Stimulated activated CD4-positive, alpha-beta T cell treated with anti-CD3 and anti-CD28 coated beads, Interleukin-2, amount 100 ng/mL, for 48 hours (primary cell): ENCODE measurements at places on chromosomes 3 and 15.

DNA sequence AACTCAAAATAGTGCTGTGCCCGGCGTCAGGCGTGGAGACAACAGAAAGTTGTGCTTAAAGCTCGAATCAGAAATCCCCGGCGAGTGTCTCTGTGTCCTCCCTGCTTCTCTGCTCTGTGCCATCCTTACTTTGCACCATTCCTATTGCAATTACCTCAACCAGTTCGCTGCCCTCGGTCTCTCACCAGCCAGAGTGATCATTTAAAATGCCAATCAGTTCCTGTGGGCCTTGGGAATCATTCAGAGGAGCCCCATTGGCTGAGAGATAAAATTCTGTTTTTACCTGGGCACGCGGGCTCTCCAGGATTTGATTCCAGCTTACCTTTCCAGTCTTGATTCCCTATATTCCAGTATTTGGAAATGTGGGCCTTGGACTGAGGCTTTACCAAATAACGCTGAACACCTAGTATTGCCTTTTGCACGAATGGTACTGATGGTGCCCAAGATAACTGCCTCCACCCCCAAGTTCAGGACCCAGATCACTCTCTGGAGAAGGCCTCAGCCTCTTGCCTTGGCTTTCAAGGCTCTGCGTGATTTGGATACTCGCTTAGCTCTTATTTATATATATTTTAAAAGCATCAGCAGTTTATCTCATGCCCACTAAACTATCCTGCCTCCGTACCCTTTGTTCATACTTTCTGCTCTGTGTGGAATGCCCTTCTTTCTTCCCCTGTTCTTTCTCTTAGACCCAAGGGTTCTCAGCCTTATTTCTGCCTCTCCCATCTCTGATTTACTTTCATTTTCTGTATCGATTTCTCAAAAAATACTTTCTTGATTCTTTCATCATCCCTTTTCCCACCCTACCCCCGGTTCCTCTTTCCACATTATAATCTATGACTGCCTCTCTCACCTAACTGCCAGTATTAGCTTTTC, 863 bp downstream of the PSMA4 start:
- DNase-seq = no peak

GRCh38 chr3:115681736-115682135, 58.4 kb downstream of the GAP43 start:
- DNase-seq = no peak

- DNase-seq = no peak
These were observed 12.6 kb downstream of the TIPARP start for GRCh38 chr3:156687023-156687422.

DNA sequence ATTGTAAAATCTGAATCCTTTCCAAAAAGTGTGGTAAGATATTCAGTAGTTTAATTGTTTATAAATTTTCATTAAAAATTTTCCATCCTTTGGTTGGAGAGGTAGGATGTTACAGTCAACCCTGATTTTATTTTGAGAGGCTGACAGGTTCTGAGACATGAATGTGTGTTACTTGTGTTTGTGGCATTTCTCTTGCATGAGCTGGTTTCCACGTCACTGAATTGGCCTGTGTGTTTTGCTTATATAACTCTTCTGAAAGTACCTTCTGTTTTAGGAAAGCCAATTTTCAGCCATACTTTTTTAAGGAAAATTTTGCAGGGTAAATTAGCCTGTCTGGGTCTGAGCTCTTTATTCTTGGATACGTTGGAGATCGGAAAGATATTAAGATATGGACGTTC, 30.7 kb downstream of the PXYLP1 start:
- no peak for DNase-seq

DNA sequence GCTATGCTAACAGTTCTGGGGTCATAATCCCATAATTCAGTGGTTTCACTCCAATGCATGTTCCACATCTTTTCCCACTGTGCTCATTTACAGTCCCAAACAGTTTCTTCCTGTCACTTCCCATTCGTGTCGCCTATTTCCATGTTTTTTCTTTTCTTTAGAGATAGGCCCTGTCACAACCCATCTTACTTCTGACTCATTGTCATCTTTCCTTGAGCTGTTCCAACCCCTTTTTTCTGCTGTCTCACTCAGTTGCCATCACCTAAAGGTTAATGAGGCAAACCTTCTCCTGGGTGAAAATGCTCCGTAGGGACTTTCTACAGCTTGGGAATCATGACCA, 814.5 kb downstream of the VGLL3 start:
- no peak for DNase-seq
